ENCODE measurements at places on chromosomes 2 and 18.

DNA sequence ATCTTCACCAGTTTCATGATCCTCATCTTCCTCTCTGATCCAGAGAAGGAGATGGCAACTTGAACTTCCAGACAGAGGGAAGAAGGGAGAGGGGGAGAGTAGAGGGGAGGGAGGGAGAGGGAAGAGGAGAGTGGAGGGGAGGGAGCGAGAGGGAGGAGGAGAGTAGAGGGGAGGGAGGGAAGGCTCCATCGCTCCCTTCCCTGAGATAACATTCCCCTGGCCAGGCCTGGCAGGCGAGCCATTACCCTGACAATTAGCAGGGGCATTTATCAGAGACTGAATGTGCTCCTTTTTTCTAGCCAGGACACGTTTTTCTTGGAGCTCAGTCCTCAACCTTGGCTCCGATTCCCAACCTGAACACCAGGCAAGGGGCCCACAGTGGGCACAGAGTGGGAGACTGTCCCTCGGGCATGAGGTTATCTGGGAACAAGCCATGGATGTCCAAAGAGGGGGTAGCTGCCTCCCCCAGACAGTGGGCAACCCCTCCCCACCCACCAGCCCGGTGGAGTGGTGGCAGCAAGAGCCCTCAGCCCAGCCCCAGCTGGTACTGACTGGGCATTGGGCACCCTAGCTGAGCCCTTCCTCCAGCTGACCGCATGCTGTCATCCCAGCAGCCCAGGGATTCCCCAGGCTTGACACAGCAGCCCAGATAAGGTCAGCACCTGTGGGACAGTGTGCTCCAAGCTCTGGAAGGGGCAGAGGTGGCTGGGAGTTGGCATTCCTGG lies 81.8 kb downstream of the TNS1 start:
- no peak for DNase-seq

GRCh38 chr2:30421604-30422443 lies 25.2 kb upstream of the LCLAT1 start:
- peak; percentile 29 for DNase-seq

DNA sequence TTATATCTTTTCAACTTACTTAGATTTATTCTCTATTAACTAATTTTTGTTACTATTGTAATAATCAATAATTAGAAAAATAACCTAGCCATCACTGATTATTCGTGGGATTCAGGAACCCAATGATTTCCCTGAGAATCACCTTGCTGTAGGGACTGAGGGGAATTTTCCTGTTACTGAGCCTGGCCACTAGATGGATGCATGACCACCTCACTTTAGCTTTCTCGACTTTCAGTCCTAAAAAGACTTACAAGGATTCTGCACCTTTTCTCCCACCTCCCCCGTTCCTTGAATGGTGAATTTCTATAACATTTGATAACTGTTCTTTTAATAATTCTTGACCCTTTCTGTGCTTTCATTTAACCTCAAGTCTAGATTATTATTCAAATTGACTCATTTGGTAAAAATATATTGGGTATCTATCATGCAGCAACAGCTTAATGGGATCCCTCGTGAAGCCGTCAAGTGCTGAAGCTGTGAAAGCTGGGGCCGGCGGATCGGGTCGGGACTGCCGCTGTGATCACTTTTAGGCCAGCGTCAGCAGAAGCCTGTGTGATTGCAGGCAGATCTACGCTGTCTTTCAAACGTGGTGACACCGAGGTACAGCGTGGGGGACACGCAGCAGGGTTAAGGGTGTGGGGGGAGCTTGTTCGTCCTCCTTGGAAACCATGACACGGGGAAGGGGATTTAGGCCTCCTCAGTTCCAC lies 38.8 kb upstream of the TMEM18 start:
- DNase-seq: no peak

GRCh38 chr18:78731398-78732032 lies 248.1 kb upstream of the SALL3 start:
- no peak for DNase-seq

DNA sequence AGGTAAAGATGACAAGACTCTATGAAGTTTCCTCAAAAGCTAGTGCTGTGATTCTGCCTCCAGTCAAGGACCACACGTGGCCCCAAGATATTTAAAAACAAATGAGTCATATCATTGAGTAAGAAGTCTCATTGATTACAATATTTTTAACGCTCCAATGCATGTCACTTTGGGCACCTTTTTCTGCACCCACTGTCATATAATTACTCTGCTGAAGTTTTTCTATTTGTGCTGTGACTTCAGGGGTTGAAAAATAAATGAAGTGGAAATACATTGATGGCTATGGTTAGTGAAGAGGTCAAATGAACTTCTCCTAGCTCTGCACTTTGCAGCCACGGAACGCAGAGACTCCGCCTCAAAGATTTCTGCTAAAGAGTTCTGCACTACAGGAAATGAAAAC lies 344.3 kb upstream of the KYNU start:
- no peak for DNase-seq

GRCh38 chr2:76008001-76008702 lies 297.4 kb upstream of the GCFC2 start:
- DNase-seq: no peak

GRCh38 chr2:154952346-154952980 lies 254.0 kb downstream of the KCNJ3 start:
- no peak for DNase-seq

GRCh38 chr2:160558531-160558930 lies 64.9 kb upstream of the RBMS1 start:
- no peak for DNase-seq

GRCh38 chr18:75395137-75395536 lies 32.4 kb downstream of the SMIM21 start:
- no peak for DNase-seq

- no peak for DNase-seq
Measured at GRCh38 chr2:43905871-43906270, 67.1 kb downstream of the ABCG8 start.

GRCh38 chr2:27336173-27336572 lies 13.3 kb upstream of the MPV17 start:
- DNase-seq: no peak

GRCh38 chr2:239182981-239183791 lies 217.6 kb downstream of the HDAC4 start:
- no peak for DNase-seq

DNA sequence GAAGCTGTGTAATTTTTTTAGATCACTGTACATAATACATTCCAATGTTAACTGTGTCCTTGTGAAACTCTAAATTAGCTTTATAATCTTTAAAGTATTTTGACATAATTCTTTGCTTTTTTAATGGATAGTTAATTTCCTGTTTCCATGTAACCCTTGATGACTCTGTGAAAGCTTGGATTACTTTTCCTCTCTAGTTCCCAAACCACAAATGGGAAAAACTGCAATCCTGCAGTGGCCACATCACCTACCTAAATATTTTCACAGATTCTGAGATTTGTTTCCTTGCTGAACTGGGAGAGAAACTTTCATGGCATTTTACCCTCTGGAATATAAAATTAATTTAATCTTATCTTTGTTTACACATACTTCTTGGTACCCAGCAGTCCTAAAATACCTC lies 161.6 kb upstream of the CCDC68 start:
- DNase-seq: no peak
